ENCODE measurements at places on chromosomes 3 and 15. TPM values are rescaled to one million over a fixed set of nuclear protein-coding genes. Genes with fewer than 3 reads are reported as not detected.

DNA sequence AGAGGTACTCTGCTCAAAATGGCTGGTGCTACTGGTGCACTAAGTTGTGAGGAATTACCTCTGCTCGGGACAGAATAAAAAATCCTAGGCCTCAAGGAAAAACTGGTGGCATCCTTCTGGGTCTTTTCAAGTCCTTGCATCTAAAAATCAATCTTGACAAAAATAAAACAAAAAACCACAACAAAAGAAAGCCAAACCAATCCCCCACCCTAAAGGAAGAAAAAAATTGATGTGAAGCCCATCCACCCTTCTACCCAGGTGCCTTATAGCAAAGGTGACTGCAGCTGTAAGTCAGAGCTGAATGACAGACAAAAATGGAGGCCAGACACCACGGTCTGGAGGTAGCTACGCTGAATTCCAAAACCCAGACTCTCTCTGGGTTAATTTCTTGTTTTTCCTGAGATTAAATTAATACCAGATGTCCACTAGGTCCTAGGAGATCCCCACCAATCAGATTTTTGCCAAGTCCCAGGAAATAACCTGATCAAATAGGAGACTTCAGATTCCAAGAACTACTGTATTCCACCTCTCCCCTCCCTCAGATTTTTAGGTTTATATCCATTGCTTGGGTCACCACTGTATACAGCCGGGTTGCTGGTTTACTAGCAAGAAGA is 33.5 kb downstream of the ABCC5 start:
- no peak overlapping the region for H3K4me3 ChIP-seq
- H3K36me3 ChIP-seq = peaks cover 59% of the 10 kb centered on the region
- H3K27me3 ChIP-seq = no peaks in the 10 kb centered on the region
- peak overlapping the region; percentile 80 for H3K27ac ChIP-seq
- H3K4me1 ChIP-seq = no peaks in the 10 kb centered on the region

GRCh38 chr3:56862352-56863062 is 60.8 kb upstream of the ARHGEF3 start:
- no peak overlapping the region for H3K4me3 ChIP-seq
- H3K27me3 ChIP-seq = no peaks in the 10 kb centered on the region
- H3K36me3 ChIP-seq = no peaks in the 10 kb centered on the region
- H3K4me1 ChIP-seq = peaks cover 4% of the 10 kb centered on the region

DNA sequence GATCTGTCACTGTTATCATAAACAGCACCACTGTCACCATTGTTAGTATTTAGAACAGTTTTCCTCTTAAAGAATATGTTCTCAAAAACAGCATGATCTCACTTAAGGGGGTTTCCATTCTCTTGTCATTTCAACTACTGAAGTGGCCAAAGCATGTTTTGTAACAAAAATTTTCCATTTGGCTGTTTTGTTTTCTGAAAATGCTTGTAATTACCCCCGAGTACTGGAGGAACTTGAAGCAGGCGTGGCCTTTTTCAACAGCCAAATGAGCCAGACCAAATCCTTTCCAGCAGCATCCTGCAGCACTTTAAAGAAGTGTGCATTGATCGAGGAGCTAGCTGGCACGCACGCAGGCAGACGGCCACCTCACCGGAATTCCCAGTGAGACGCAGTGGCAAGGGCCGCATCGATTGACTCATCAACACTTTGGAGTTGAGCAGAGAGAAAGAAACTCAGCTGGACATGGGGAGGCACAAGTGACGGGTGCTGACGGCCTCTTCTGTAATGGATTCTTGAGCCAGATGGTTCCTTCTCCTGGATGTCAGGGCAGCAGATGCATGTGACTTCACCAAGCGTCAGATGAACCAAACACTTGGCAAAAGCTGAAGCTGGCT is 234.3 kb upstream of the IGF1R start:
- H3K4me1 ChIP-seq = no peaks in the 10 kb centered on the region
- no peak overlapping the region for H3K27ac ChIP-seq
- DNase-seq = no peak
- peaks cover 32% of the 10 kb centered on the region for H3K27me3 ChIP-seq
- H3K36me3 ChIP-seq = no peaks in the 10 kb centered on the region

GRCh38 chr3:180097626-180098025 is 60.9 kb upstream of the PEX5L start:
- no peaks in the 10 kb centered on the region for H3K36me3 ChIP-seq
- H3K27me3 ChIP-seq = no peaks in the 10 kb centered on the region
- no peak overlapping the region for H3K4me3 ChIP-seq
- no peak for DNase-seq
- H3K27ac ChIP-seq = no peak overlapping the region

GRCh38 chr15:78334845-78335244 is 5.3 kb upstream of the CRABP1 start:
- no peak overlapping the region for H3K4me3 ChIP-seq
- DNase-seq = no peak
- H3K36me3 ChIP-seq = no peaks in the 10 kb centered on the region
- H3K4me1 ChIP-seq = no peaks in the 10 kb centered on the region

DNA sequence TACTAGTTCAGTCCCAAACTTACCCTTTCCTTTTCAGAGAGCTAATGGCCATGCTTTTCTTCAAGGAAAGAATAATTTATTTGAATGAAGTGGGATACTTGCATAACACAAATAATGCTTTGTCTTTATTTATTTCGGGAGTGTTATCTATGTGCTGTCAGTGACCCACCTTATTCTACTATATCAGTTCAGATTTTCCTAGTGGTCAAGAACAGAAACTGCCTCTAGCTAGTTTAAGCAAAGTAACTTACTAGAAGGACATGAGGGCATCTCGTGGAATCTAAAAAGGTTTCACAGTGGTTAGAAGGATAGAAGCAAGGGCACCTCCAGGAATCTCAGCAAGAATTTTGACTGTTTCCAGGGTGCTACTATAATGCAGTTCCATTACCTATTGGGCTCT is 3.8 kb upstream of the TIMMDC1 start:
- peaks cover 6% of the 10 kb centered on the region for H3K36me3 ChIP-seq
- H3K27ac ChIP-seq = no peak overlapping the region
- H3K4me3 ChIP-seq = no peak overlapping the region
- H3K4me1 ChIP-seq = peaks cover 3% of the 10 kb centered on the region

GRCh38 chr3:111979434-111980038 is 710 bp downstream of the ABHD10 start:
- no peaks in the 10 kb centered on the region for H3K27me3 ChIP-seq
- H3K36me3 ChIP-seq = peaks cover 24% of the 10 kb centered on the region
- H3K4me1 ChIP-seq = peaks cover 8% of the 10 kb centered on the region
- no peak for DNase-seq
- H3K27ac ChIP-seq = peak overlapping the region; percentile 92

DNA sequence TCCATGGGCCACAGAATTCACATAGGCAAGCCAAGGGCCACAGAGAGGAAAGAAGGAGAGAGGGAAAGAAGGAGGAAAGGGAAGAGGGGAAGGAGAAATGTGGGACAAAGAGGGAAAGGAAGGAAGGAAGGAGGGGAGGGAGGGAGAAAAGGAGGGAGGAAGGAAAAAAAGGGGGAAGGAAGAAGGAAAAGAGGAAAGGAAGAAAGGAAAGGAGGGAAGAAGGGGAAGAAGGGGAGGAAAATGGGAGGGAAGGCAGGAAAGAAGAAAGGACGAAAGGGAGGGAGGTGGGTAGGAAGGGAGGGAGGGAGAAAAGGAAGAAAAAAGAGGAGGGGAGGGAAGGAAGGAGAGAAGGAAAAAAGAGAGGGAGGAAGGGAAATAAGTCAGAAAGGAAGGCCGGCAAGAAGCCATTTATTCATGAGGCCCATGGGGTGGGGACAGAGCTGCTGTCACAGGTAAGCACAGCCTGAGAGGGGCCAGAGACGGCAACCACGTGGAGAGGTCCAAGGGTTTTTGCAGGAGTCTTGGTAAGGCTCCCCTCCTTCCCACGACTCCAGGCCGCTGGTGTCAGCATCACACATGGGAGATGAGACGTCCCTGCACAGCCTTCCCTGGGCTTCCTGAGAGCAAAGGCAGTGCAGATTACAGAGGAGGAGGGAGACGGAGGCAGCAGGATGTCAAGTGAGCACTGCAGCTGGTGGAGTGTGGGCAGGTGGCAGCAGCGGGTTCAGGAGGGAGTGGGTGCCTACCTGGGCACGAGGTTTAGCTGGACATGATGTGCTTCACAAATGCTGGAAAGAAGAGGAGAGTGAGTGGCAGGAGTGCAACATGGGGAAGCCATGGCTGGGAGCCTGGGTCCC is 5.5 kb downstream of the MYL3 start:
- peaks cover 7% of the 10 kb centered on the region for H3K27me3 ChIP-seq
- H3K4me3 ChIP-seq = no peak overlapping the region
- H3K4me1 ChIP-seq = peaks cover 5% of the 10 kb centered on the region
- no peak overlapping the region for H3K27ac ChIP-seq
- no peak for DNase-seq

GRCh38 chr15:83588441-83588840 is 65.5 kb upstream of the ADAMTSL3 start:
- H3K36me3 ChIP-seq = no peaks in the 10 kb centered on the region
- H3K4me1 ChIP-seq = no peaks in the 10 kb centered on the region
- no peaks in the 10 kb centered on the region for H3K27me3 ChIP-seq
- DNase-seq = no peak
- H3K4me3 ChIP-seq = no peak overlapping the region

DNA sequence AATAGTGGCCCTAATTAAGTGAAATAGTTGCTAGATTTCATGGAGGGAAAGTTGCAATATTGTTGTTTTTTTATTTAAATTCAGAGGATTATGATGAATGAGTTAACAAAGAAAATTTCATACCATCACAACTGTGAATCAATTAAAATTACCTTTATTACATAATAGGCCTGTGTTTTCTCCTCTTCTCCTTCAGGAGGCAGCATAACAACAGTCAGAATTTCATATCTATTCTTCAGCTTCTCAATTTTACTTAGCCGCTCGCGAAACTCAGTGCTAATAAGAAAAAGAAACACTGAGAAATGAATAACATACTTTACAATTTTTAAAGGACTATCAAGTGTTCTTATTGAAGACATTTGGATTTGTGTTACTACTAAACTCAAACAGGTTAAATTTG is 29.4 kb downstream of the TTC14 start:
- H3K4me1 ChIP-seq = no peaks in the 10 kb centered on the region
- DNase-seq = no peak
- no peaks in the 10 kb centered on the region for H3K27me3 ChIP-seq
- no peaks in the 10 kb centered on the region for H3K36me3 ChIP-seq
- no peak overlapping the region for H3K4me3 ChIP-seq

GRCh38 chr3:51968170-51968775 is 1.0 kb upstream of the PCBP4 start:
- H3K27me3 ChIP-seq = no peaks in the 10 kb centered on the region
- DNase-seq = peak; percentile 88
- H3K4me1 ChIP-seq = peaks cover 67% of the 10 kb centered on the region
- H3K36me3 ChIP-seq = no peaks in the 10 kb centered on the region

DNA sequence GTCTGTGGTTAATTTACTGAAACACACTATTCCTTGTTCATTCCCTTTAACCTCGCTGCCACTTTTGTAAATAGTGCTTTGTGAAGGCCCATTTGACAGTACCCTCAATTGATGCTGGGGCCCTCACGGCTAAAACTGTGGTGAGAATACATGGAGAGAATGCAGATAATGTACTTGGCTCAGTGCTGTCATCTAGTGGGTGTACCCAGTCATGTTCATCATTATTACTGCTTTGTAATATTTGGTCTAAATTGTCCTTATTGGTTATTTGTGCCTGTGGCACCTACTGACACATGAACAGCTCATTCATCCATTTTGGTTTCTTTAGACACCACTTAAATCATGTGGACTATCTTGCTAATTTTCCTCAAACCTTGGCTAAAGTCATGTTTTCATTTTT is 543.6 kb downstream of the EDEM1 start:
- DNase-seq = peak; percentile 0
- no peaks in the 10 kb centered on the region for H3K4me1 ChIP-seq
- no peak overlapping the region for H3K4me3 ChIP-seq
- H3K27ac ChIP-seq = no peak overlapping the region
- H3K27me3 ChIP-seq = no peaks in the 10 kb centered on the region

DNA sequence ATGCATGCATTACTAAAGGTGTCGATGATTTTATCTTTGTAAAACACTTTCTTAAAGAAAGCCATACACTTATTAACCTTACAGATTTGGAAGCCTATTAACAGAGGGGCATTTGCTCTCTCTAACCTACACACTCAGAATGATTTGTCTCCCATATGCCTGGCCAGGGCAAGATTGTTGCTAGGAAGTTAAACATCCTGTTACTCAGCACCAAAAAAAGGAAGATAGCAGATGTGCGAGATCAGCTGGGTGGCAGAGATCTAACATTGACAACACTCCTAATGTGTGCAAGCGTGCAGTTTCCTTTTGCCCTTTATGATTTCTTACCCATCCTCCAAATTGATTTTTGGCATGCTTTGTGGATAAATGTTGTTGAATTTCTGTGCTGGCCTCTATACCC is 73.9 kb upstream of the TMEM108 start:
- DNase-seq = peak; percentile 22
- H3K4me1 ChIP-seq = no peaks in the 10 kb centered on the region
- H3K4me3 ChIP-seq = no peak overlapping the region

GRCh38 chr3:108223928-108224327 is 1.7 kb upstream of the IFT57 start:
- DNase-seq = no peak
- H3K4me1 ChIP-seq = peaks cover 30% of the 10 kb centered on the region
- no peak overlapping the region for H3K4me3 ChIP-seq
- no peak overlapping the region for H3K27ac ChIP-seq
- H3K27me3 ChIP-seq = no peaks in the 10 kb centered on the region
- H3K36me3 ChIP-seq = no peaks in the 10 kb centered on the region

DNA sequence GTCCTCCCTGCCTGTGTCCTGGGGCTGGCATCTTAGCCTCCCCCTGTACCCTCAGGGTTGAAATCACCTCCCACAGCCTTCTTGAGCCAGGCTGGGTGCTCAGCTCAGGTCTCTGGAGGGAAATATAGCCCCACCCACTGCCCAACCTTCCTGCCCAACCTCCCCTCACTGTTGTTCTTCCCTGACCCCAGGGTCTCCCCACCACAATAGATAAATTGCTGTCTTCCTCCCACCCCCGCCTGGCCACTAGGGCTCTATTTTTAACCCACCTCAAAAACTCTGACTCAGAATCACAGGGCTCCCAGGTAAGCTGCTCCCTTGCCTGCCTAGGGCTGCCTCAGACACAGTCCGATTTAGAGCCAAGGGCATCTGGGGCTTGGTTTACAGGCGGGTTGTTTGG is 15.0 kb downstream of the HCN4 start:
- H3K36me3 ChIP-seq = no peaks in the 10 kb centered on the region
- no peak for DNase-seq
- H3K27ac ChIP-seq = no peak overlapping the region

- no peak overlapping the region for H3K4me3 ChIP-seq
- no peaks in the 10 kb centered on the region for H3K27me3 ChIP-seq
- H3K36me3 ChIP-seq = no peaks in the 10 kb centered on the region
- H3K27ac ChIP-seq = no peak overlapping the region
These were observed 111.3 kb upstream of the GMNC start for GRCh38 chr3:190973771-190974170.

- H3K27me3 ChIP-seq = no peaks in the 10 kb centered on the region
- DNase-seq = peak; percentile 60
- H3K27ac ChIP-seq = no peak overlapping the region
- no peaks in the 10 kb centered on the region for H3K36me3 ChIP-seq
- no peaks in the 10 kb centered on the region for H3K4me1 ChIP-seq
These were observed 51.7 kb downstream of the SCN11A start for GRCh38 chr3:39000008-39000450.

- peak overlapping the region; percentile 90 for H3K27ac ChIP-seq
- H3K4me1 ChIP-seq = peaks cover 5% of the 10 kb centered on the region
- no peak for DNase-seq
- H3K36me3 ChIP-seq = no peaks in the 10 kb centered on the region
- H3K27me3 ChIP-seq = no peaks in the 10 kb centered on the region
These were observed 408.0 kb downstream of the NAALADL2 start for GRCh38 chr3:175267121-175267531.

The KLHL40 gene
- polyA plus RNA-seq = not detected

The ROBO2 gene
- not detected for polyA plus RNA-seq

The CTXN2 gene
- polyA plus RNA-seq = 0.02 TPM

The ACOX2 gene
- polyA plus RNA-seq = 9.0 TPM

The MUSTN1 gene
- polyA plus RNA-seq = 0.54 TPM

The PRICKLE2 gene
- 1.1 TPM for polyA plus RNA-seq

The CACNA1D gene
- polyA plus RNA-seq = 0.12 TPM

The LMOD3 gene
- not detected for polyA plus RNA-seq

The ECE2 gene
- 0.03 TPM for polyA plus RNA-seq

The PARP15 gene
- not detected for polyA plus RNA-seq
